Activated naive CD8-positive, alpha-beta T cell treated with anti-CD3 and anti-CD28 coated beads, Interleukin-2, amount 10 ng/mL, durations not matched to agents 7 days and 5 days (primary cell): ENCODE measurements at places on chromosomes 2 and 18.
A peak's percentile ranks its signal among the peaks of the same experiment; 100 is the strongest.

- H3K4me3 ChIP-seq, result no peak overlapping the region
- H3K4me1 ChIP-seq, result peaks cover 6% of the 10 kb centered on the region
- peak overlapping the region; percentile 35 for H3K27ac ChIP-seq
- H3K36me3 ChIP-seq, result no peaks in the 10 kb centered on the region
- H3K27me3 ChIP-seq, result peaks cover 49% of the 10 kb centered on the region
Observed at GRCh38 chr2:144517866-144518747, 1.8 kb downstream of the ZEB2 start.

DNA sequence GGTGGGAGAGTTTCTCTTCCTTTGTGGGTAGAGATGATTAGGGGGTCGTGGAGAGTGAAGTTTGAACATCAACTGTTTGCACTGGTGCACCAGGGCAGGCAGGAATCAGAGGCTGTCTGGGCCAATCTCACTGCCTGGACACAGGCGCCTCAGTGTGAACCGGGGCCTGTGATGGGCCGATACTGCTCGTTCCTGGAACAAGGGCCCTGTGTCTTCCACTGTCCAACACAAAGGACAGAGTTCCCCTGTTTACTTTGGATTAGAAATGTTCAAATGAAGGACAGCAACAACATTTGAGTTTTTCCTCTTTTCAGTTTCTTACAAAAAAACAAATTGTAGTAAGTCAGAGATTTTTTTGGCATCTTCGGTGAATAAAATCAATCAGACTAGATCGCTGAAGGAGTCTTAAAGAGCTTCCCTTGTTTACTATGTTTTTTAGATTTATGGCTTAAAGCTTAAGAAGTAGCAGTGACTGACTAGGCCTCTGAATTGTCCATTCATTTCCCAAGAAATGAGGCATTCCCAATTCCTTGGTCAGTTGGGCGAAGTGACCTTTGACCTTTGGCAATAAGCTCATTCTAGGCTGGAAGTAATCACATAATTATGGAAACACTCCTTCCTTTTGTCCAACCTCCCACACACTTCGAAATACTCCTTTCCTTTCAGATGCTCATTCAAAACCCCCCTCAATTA, 11.6 kb upstream of the TGFA start:
- H3K27me3 ChIP-seq, result peaks cover 16% of the 10 kb centered on the region
- H3K27ac ChIP-seq, result no peak overlapping the region
- H3K4me1 ChIP-seq, result no peaks in the 10 kb centered on the region
- H3K36me3 ChIP-seq, result no peaks in the 10 kb centered on the region

- no peak for DNase-seq
- H3K4me1 ChIP-seq, result peaks cover 6% of the 10 kb centered on the region
- H3K36me3 ChIP-seq, result no peaks in the 10 kb centered on the region
- peaks cover 10% of the 10 kb centered on the region for H3K27me3 ChIP-seq
- no peak overlapping the region for H3K4me3 ChIP-seq
- no peak overlapping the region for H3K27ac ChIP-seq
Observed at GRCh38 chr18:70468861-70469547, 180.2 kb downstream of the SOCS6 start.

- no peaks in the 10 kb centered on the region for H3K36me3 ChIP-seq
- no peak overlapping the region for H3K27ac ChIP-seq
- no peaks in the 10 kb centered on the region for H3K4me1 ChIP-seq
- no peak for DNase-seq
- peaks cover 13% of the 10 kb centered on the region for H3K27me3 ChIP-seq
Observed at GRCh38 chr2:227657199-227657845, 9.3 kb upstream of the SCYGR5 start.

- H3K27ac ChIP-seq, result no peak overlapping the region
- H3K4me3 ChIP-seq, result no peak overlapping the region
- H3K36me3 ChIP-seq, result no peaks in the 10 kb centered on the region
- H3K27me3 ChIP-seq, result peaks cover 9% of the 10 kb centered on the region
- DNase-seq, result no peak
Observed at GRCh38 chr18:23115683-23116096, 19.6 kb upstream of the CABLES1 start.

DNA sequence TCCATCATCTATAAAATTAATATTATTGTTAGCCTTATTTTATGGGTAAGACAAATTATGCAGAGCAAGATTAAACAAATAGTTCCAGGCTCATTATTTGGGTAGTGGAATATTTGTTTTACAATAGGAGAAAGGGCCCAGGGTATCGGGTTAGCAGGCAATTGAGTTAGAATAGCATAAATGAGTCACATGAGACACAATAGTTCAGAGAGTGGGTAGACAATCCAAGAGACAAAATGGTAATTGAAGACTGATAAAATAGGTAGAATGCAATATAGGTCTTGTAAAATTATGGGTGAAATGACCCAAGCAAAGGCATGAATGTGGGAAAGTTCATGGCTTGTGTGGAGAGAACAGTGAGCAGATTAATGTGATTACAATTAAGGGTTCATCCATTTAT, 790.9 kb upstream of the GCFC2 start:
- no peaks in the 10 kb centered on the region for H3K4me1 ChIP-seq
- H3K4me3 ChIP-seq, result no peak overlapping the region
- DNase-seq, result no peak
- H3K36me3 ChIP-seq, result no peaks in the 10 kb centered on the region

GRCh38 chr18:51162617-51163016, 34.9 kb downstream of the MEX3C start:
- no peaks in the 10 kb centered on the region for H3K27me3 ChIP-seq
- H3K36me3 ChIP-seq, result peaks cover 5% of the 10 kb centered on the region
- no peak for DNase-seq
- peak overlapping the region; percentile 4 for H3K27ac ChIP-seq

- DNase-seq, result no peak
- H3K4me3 ChIP-seq, result no peak overlapping the region
- H3K27ac ChIP-seq, result no peak overlapping the region
- peaks cover 12% of the 10 kb centered on the region for H3K36me3 ChIP-seq
Observed at GRCh38 chr2:191650896-191651773, 26.8 kb upstream of the NABP1 start.

DNA sequence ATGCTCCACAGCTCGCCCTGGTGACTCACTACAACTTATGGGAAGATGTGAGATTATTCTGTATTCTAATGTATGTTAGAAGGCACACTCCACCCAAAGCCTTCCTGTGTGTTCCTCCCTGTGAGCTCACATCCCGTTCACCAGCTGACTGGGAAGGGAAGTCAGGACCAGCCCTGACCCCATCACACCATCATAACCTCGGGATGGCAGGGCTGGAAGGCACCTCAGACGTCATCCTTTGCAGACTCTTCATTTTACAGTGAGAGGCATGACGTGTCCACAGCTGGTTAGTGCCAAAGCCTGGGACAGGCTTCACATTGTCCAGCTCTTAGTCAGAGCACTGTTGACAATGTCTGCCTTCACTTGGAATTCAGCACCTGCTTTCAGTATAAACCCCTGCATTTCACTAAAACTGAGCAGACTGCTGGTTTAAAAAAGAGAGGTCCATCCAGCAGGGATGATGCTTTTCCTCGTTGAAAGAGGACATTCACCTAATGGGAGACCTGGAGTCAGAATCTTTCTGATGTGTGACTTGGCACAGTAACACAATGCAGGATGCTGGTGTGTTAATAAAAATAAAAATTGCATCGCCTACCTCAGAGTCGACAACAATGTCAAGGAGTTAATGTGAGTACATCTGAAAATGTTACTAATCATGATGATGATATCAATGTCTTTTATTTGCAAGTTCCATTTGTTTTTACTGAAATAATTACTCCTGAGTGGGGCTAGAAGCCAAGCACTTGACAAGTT, 418.0 kb upstream of the TNP1 start:
- H3K27me3 ChIP-seq, result peaks cover 2% of the 10 kb centered on the region
- no peak for DNase-seq
- H3K4me3 ChIP-seq, result no peak overlapping the region
- H3K27ac ChIP-seq, result no peak overlapping the region
- no peaks in the 10 kb centered on the region for H3K4me1 ChIP-seq
- H3K36me3 ChIP-seq, result no peaks in the 10 kb centered on the region

GRCh38 chr2:12081481-12082210, 335.2 kb downstream of the LPIN1 start:
- no peak for DNase-seq
- H3K4me1 ChIP-seq, result peaks cover 8% of the 10 kb centered on the region

DNA sequence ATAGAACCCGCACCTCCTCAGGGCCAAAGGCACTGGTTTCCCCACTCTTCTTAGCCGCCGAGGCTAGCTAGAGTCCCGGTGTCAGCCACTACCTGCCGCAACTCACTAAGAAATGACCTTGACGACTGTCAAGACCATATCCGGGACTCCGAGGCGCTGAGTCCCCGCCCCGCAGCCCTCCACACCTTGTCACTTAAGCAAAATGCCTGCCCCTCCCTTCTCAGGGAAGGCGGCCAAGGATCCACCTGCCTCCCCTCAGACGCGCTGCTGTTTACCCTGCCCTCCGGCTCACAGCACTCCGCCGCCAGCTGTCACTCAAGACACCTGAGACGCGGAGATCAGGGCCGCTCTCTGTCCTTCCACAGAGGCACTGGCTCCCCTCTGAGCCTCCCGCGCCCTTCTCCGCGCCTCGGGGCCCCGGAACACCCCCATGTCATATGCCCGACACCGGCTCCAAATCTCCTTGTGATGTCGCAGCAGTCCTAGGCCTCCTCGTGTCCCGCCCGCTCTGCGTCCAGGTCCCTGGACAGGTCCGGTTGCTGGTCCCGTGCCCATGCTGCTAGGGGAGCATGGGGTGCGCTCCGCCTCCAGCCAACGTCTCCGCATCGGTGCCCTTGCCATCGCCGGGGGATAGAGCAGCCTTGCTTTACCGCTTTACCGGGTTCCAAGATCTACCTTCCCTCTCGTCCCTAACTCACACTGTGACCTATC, 32.5 kb upstream of the REG3G start:
- no peak overlapping the region for H3K27ac ChIP-seq
- peaks cover 22% of the 10 kb centered on the region for H3K27me3 ChIP-seq
- H3K4me3 ChIP-seq, result no peak overlapping the region

GRCh38 chr18:63284827-63285733, 34.5 kb downstream of the BCL2 start:
- H3K27ac ChIP-seq, result no peak overlapping the region
- no peak overlapping the region for H3K4me3 ChIP-seq
- DNase-seq, result no peak
- peaks cover 47% of the 10 kb centered on the region for H3K36me3 ChIP-seq
- H3K4me1 ChIP-seq, result peaks cover 41% of the 10 kb centered on the region

GRCh38 chr18:48832938-48833700, 117.6 kb downstream of the SMAD7 start:
- peak overlapping the region; percentile 98 for H3K27ac ChIP-seq
- H3K36me3 ChIP-seq, result peaks cover 3% of the 10 kb centered on the region
- no peaks in the 10 kb centered on the region for H3K27me3 ChIP-seq
- H3K4me3 ChIP-seq, result peak overlapping the region; percentile 91
- peak; percentile 35 for DNase-seq
- peaks cover 53% of the 10 kb centered on the region for H3K4me1 ChIP-seq

DNA sequence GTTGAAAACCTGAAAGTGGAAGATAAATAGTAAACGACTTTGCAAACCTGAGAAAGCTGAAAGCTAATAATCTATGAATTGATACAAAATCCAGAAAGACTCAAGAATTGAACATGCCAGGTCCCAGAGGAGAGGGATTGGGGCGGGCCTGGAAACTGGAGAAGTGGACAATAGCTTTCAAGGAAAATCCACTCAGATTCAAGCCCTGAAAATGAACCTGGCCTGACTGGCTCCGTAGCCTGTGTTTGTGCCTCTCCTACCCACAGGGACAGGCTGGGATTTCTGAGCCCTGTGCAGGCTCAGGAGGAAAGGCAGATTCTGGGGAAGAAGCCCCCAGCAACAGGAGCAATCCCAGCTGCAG, 274.8 kb upstream of the HS6ST1 start:
- H3K4me3 ChIP-seq, result no peak overlapping the region
- H3K27ac ChIP-seq, result no peak overlapping the region
- H3K4me1 ChIP-seq, result no peaks in the 10 kb centered on the region
- peaks cover 6% of the 10 kb centered on the region for H3K27me3 ChIP-seq
- H3K36me3 ChIP-seq, result no peaks in the 10 kb centered on the region

GRCh38 chr2:9984217-9984739, 32.8 kb downstream of the GRHL1 start:
- H3K4me3 ChIP-seq, result no peak overlapping the region
- peaks cover 12% of the 10 kb centered on the region for H3K4me1 ChIP-seq
- H3K36me3 ChIP-seq, result no peaks in the 10 kb centered on the region
- H3K27ac ChIP-seq, result no peak overlapping the region

DNA sequence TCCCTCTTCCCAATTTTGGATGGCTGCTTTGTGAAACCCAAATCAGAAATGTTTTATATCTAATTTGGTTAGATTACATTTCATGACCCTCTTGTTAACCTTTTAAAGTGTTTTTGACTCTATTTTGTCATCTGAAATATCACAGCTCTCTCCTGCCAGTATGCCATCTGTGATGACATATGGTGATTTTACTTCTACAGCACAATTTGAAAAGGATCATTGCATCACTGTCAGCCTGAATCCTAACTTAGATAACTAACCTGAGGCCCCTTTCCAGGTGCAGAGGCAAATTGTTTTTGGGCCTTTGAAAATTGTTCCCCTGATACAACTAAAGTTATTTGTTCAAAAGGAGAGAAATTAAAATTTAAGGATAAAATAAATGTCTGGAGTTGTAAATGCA, 1023.4 kb upstream of the LRRTM1 start:
- no peaks in the 10 kb centered on the region for H3K27me3 ChIP-seq
- no peak for DNase-seq
- H3K36me3 ChIP-seq, result no peaks in the 10 kb centered on the region

DNA sequence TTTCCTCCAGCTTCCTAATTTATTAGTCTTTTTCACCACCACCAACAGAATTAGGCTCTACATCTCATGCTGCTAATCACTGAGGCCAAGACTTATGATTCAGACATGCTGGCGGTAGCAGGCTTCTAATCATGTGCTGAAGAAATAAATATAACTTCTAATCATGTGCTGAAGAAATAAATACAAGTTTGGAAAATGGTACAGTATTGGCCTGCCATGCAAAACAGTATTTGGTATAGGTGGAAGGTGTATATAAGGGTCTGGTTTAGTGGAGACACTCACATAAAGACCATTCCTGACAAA, 240.7 kb downstream of the TGIF1 start:
- DNase-seq, result no peak
- no peak overlapping the region for H3K4me3 ChIP-seq
- H3K4me1 ChIP-seq, result no peaks in the 10 kb centered on the region
- no peaks in the 10 kb centered on the region for H3K27me3 ChIP-seq
- no peak overlapping the region for H3K27ac ChIP-seq
- H3K36me3 ChIP-seq, result no peaks in the 10 kb centered on the region

GRCh38 chr18:1796636-1797035, 774.7 kb downstream of the METTL4 start:
- no peak overlapping the region for H3K27ac ChIP-seq
- H3K36me3 ChIP-seq, result no peaks in the 10 kb centered on the region
- H3K4me3 ChIP-seq, result no peak overlapping the region
- no peak for DNase-seq
